Retina (tissue), 1 donor: ENCODE measurements at places on chromosomes 16 and 17.

GRCh38 chr16:15037745-15038144 lies 18.1 kb downstream of the NTAN1 start:
- no peak for DNase-seq

DNA sequence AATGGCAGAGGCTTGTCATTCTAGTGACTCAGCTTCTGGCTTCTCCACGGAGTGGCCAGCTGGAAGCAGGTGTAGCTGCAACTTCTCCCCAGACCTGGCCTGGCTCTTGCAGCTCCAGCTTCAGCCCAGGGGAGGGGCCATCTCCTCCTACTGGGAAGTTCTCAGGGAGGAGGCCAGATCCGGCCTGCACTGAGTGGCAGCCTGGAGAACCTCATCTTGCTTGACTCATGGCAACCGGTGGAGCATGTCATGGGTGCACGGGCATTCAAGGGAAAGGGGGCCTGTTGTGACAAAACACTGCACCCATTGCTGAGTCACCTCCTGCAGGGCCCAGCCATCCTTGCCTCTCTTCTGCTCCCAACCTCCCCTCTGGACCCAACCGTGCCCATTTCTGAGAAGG lies 273.9 kb upstream of the MAF start:
- DNase-seq: no peak

DNA sequence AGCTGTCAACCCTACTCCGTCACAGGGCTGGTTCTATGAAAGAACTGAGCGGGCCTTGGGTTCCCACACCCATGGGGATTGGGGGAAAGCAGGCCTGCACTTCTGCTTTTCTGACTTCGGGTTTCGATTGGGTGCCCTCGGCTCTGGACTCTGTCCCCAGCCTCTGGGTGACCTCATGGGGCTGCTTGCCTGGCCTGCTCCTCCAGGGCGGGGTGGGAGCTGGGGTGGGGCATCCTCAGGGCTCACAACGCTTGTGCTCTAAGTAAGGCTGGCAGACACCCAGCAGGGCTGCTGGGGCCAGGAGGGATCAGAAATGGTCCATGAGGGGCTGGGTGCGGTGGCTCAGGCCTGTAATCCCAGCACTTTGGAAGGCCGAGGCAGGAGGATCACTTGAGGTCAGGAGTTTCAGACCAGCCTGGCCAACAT lies 19.2 kb downstream of the ARHGAP27 start:
- no peak for DNase-seq

- no peak for DNase-seq
Measured at GRCh38 chr17:68328676-68329075, 37.4 kb downstream of the ARSG start.

- no peak for DNase-seq
Measured at GRCh38 chr16:86343796-86344585, 166.3 kb upstream of the FOXF1 start.

DNA sequence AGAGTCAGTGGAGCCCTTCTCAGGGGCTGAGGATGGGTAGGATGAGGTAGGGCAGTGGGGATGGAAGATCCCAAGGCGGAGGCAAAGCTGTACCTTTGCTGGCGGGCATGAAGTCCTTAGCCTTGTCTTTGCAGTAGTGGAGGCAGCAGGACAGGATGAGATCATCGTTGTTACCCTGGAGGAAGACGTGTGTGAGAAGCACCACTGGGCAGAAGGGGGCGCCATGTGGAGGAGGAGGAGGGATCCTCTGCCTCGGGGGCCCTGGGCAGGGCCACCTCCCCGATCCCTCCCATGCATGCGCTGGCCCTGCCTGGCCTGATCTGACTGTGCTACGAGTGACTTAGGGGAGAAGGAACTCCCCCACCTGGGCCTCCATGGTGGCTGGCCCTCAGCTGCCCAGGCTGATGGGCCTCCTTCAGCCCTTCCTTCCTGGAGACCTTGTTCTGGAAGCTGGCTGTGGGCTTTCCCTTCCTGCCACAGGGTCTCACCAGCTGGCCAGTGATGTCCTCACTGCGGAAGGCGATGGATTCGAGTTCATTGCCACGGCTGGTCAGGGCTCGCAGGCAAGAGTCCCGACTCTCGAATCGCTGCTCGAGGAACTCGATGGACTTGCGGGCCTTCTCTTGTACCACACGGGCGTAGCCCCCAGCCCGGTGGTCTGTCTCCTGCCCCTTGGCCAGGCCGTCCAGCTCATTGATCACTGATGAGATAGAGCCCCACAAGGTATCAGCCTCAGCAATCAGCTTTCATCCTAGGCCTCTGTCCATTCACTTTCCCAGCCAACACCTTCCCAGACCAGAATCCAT lies 10.3 kb downstream of the HIC1 start:
- no peak for DNase-seq

DNA sequence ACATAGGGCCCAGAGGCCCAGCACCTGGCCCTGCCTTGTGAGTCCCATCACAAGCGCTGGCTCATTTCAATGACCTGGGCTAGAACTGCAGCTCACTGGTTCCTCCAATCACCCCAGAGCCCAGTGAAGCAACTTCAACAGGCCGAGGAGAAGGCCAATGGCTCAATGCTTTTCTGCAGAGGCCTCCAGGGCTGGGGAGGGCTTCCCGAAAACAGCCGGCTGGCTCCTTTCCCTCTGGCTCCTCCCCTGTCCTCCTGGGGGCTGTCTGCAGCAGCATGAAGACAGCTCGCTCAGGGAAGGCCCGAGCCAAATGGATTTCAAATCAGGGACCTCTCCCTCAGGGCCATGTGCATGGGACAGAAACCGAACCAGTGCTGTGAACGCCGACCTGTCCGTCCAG lies 121.6 kb downstream of the ZNF423 start:
- DNase-seq: no peak

DNA sequence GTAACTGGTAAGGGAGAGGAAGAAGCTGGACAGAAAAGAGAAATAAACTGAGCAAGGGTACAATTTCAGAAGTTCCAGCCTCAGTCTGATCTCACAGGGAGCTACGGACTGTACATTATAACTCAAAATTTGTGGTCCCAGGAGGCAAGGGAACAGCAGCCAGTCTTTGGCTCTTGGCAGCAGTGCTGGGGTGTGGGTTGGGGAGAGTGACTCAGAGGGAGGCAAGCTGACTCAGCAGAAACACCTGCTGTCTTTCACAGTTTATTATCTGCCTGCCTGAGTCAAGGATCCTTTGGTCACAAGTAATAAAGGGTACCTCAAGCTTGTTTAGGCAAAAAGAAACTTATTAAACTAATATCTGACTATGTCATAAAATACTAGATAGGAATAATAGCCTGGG lies 73.5 kb upstream of the KIF2B start:
- DNase-seq: peak; percentile 3

DNA sequence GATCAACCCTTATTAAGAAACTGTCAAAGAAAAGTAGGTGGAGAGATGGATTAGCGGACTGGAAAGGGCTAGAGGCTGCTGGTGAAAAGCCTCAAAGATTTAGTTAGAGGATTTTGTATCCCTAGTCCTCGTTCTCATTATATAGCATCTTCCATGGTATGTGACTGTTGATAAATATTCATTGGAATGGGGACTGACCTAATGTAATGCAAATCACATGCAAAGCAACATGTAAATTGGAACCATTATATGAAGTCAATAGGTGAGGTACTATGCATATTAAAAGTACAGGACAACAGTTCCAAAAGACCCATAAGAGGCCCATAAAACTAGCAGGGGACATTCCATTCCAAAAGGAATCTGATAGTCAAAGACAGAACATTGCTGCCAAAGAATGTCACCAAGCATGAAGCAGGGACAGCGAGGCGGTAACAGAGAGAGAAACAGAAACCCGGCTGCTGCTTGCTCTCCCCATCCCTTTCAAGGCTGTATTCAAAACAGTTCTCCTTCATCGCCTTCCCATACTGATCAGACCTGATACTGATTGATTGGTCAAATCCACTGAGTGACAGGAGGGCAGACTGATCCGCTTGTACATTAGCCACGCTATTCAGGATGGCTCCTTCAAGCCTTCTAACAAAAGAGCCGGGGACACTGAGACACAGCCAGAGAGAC lies 44.5 kb downstream of the SOX9 start:
- no peak for DNase-seq

DNA sequence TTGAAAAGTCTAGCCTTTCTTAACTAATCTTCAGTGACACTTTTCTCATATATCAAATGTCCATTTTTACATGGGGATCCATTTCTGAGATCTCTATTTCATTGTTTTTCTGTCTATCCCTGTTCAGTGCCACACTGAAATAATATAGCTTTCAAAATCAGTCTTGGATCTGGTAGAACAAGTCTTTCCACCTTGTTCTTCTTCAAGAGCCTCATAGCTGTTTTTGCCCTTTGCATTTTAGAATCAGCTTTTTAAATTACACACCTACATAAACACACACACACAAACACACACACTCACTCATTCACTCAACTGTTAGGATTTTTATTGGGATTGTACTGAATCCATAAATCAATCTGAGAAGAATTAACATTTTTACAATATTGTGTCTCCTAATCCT lies 19.2 kb downstream of the GSDMB start:
- DNase-seq: no peak

- DNase-seq: no peak
Measured at GRCh38 chr16:71648921-71649320, 22.9 kb downstream of the MARVELD3 start.

DNA sequence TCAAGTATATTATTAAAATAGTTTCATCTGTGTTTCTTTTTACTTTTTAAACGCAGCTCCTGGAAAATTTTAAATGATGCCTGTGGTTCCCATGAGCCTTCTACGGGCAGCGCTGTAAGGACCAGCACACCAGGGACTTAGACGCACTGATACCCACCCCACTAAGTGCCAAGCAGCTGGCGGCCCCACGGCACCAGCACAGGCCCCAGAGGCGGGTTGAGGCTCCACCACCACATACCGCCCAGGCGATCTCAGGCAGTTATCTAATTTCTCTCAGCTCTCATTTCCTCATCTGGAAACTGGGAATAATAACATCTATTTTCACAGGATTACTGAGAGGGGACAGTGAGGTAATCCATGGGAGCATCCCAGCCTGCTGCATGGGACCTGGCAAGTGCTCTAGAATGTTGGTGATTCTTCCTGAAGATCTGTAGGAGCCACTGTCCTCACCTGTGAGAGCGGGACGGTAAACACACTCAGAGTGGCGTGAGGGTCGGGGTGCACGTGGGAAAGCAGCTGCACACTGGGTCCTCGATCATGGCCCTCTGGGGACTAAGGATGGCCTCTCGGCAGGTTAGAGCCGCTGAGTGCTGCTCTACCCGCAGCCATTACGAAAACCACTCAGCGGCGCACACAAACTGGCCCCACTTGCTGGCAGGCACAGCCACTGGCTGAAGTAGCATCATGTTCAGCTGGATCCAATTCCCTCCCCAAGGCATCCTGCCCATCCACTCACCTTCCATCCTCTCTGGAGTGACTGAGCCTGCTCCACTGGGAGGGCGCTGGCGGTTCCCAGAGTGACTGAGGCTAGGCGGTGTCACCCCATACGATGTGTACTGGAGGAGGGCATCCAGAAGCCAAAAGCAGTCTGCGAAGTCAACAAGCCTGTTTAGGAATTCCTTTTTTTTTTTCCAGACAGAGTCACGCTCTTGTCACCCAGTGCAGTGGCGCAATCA lies 17.6 kb upstream of the SLC38A8 start:
- no peak for DNase-seq
